ENCODE measurements at places on chromosomes 4 and X.

DNA sequence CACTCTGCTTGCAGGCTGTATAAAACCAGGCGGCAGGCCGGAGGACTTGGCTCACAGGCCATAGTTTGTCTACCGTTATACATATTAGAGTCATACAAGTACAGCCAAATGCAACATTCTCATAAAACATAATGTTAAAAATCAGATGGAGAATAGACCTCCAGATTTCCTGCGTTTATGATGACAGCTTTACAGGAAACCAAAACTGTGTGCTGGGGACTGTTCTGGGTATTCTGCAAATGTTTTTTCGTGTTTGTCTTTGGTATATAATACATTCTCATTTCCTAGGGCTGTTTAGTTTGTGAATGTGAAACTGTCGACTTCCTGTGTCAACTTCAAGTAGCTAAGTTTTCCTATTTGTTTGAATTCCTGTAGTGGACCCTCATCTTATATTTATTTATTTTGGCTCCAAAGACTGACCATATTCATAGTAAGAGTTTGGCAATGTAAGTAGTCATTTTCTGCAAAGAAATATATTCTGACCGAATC lies 79.5 kb upstream of the FAM9C start:
- no peak for DNase-seq

GRCh38 chr4:1239141-1239949 lies 9.6 kb downstream of the CTBP1 start:
- DNase-seq, result no peak

DNA sequence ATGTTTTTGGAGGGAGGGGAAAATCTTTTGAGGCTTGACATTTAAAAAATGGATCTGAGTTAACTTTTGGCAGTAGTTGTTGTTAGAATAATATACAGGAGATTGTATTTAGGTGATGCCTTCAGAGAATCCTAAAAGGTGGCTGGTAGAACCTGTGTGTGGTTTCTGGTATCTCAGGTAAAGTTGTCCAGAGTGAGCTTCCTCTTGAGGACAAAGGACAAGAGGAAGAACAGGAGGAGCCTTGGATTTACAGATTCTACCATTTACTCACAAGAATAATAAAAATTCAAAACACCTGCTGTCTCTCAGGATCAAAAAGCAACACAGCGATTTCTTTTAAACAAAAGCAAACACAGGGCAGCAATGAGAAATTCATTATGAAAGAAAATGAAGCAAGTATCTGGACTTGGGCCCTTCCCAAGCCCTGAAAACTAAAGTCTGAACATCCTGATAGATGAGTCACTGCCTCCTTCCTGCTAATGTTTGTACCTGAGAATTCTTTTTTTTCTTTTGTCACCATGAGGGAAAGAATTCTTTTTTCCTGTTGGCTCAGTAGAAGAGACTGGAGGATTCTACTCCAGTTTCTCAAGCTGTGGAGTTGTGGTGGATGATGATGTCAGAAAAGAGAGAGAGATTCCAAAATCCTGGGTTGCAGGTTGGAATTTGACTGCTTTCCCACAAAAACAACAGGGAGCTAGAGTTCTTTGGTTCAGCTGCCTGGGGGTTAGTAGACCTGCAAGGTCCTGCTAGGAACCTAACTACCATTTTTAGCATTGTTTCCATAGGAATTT lies 31.5 kb upstream of the RAPGEF2 start:
- no peak for DNase-seq

DNA sequence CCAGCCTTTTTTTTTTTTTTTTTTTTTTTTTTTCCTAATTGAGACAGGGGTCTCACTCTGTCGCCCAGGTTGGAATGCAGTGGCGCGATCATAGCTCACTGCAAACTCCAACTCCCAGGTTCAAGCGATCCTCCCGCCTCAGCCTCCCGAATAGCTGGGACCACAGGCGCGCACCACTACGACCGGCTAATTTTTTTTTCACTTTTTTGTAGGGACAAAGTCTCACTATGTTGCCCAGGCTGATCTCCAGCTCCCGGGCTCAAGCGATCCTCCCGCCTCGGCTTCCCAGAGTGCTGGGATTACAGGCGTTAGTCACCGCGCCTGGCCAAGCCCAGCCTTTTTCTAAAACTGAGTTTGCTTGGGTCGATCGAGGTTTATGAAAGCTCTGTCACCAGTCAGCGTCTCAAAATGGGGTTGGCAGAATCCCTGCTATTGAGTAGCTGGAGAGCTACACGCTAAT lies 1.3 kb upstream of the OTUD5 start:
- peak; percentile 60 for DNase-seq

GRCh38 chrX:110175696-110176095 lies 142.2 kb downstream of the AMMECR1 start:
- DNase-seq, result no peak

DNA sequence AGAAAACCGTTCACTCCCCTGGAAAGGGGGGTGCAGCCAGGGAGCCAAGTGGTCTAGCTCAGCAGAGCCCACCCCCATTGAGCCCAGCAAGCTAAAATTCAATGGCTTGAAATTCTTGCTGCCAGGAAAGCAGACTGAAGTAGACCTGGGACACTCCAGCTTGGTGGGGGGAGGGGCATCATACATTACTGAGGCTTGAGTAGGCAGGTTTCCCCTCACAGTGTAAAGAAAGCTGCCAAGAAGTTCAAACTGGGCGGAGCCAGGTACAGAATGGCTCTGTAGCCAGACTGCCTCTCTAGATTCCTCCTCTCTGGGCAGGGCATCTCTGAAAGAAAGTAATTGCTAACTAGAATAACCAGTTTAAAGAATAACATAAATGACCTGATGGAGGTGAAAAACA lies 372.3 kb upstream of the F9 start:
- no peak for DNase-seq

GRCh38 chr4:173935622-173936405 lies 347.7 kb downstream of the FBXO8 start:
- no peak for DNase-seq

DNA sequence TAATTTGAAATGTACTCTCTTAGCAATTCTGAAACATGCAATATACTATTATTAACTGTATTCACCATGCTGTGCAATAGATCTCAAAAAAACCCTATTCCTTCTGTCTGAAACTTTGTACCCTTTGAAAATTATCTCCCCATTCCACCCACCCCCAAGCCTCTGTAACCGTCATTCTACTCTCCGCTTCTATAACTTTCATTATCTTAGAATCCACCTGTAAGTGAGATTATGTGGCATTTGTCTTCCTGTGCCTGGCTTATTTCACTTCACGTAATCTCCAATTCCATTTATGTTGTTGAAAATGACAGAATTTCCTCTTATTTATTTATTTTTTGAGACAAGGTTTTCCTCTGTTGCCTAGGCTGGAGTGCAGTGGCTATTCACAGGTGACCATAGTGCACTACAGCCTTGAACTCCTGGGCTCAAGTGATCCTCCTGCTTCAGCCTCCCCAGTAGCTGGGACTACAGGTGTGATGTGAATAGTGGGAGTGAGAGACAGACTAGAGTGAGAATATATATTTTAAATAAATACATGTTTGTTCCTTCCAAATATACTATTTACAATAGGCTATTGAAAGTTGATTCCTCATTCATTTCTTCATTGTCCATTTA lies 30.5 kb downstream of the VSIG4 start:
- DNase-seq, result no peak

DNA sequence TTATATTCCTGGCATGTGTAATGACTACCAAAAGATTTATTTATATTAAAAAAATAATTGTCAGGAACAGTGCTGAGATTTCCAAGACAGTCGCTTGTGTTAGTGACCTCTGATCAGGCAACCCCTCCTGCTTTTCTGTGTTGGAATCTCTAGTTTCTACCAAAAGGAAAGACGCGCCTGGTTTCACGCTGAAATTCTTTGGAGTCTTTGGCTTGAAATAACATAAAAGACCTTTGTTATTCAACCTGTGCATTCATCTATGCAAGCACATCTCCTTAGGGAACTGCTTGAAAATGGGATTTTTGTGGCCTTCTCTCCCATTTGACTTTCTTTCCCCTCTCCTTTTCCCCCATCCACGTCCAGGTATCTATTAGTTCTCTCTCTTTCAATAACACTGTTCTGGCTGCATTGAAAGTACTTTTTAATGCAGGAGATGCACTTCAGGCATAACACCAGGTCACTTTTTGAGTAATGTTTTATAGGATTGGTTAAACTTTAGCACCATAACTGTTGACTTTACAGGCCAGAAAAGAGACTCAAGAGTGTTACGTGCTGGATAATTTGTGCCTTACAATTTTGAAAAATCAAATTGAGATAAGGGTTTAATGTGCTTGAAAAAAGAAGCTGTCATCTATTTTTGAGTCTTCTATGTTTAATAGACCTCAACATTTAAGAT lies 172.7 kb downstream of the GPAT3 start:
- DNase-seq, result no peak

DNA sequence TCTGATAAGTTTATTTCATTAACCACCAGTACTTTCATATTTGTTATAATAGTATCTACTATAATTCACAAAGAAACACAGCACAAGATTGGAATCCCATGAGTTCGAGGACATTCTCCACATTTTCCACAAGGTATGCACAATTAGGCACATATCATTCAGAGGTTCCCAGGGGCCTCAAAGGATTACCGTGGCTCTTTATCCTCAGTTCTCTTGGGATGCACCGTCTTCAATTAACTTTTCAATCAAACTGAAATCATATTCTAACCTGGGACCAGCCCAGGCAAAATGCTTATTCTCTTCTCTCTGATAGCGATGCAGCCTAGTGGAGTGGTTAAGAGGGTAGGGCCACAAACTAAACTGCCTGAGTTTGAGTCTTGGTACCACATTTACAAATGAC lies 242.6 kb upstream of the RASGEF1B start:
- no peak for DNase-seq

DNA sequence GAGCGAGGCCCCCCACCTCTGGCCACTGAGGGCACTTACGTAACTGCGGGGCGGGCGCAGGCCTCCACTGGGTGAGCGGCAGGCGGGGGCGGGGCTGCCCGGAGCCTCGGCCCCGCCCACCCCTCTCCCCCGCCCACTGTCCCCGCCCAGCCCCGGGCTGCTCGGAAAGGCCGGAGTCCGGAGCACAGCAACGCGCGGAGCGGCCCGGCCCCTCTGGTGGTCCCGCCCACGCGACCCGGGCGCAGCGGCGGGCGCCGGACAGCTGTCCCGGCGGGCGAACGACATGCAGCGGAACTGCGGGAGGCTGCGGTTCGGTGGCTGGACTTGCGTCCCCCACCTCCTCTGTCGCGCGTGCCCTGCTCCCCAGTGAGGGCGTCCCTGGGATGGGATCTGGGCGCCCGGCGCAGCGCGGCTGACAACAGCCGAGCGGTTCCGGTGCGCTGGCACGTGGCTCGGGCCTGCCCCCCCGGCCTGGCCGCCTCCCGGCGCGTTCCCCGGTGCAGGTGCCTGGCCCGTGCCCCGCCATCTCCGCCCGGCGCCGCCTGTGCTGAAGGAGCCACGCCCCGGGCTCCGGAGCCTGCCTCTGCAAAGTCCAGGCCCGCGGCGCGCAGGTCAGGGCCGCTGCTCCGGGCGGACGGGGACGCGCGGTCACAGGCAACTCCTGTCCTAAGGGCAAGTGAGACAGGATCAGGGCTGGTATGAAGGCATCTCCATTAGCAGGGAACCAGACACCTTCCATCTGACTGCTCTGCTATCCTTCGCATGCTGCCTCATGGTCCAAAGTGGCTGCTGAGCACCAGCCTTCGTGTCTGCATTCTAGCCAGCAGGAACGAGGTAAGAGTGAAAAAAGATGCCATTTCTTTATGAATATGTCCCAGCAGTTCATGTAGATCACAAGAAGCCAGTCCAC lies 21.8 kb upstream of the JAKMIP1 start:
- DNase-seq, result peak; percentile 55

DNA sequence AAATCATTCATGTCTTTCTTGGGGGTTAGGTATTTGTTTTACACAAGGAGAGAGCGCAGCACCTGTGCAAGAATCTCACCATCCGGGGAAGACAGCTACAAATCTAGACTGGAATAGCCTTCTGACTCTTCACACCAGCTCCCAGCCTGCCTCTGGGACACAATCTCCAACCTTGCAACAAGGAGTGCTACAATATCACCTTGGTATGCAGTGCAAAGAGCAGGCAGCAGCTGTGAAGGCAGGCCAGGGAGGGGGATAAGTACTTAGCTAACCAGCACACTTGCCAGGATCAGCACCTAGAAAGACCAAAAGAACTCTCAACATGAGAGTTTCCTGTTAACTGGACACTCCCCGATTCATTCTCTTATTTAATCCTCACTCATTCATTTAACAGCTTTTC lies 235.3 kb downstream of the AR start:
- no peak for DNase-seq

GRCh38 chr4:79181190-79181589 lies 144.7 kb downstream of the NAA11 start:
- DNase-seq, result no peak

GRCh38 chr4:112270640-112271421 lies 14.9 kb downstream of the TIFA start:
- DNase-seq, result no peak

DNA sequence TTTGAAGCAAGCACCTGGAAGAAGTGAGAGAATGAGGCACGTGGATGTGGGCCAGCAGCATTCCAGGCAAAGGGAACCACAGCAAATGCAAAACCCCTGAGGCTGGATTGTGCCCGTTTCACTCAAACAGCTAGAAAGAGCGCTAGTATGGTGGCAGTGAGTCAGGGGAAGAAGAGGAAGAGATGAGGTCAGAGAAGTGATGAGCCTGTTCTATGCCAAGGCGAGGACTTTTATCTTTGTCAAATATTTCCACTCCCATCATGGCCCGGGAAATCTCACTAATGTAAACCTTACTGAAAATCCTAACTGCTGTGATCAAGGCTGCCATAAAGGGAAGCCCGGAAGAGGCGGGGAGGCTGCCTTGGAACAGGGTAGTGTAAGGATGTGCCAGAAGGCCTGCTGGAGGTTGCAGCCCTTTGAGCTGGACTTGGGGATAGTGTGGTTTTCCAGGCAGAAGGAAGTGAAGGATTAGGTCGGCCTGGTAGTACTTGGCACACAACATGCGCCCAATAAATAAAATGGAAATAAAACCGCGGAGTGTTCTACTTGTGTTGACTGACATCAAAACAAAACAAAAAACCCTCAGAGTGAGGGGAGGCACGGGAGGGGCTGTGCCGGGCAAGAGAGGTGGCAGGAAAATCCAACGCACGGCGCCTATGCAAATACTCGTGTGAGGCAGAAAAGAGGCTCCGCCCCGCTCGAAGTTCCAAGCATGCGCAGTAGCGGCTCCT lies 1.2 kb upstream of the CDK16 start:
- no peak for DNase-seq

DNA sequence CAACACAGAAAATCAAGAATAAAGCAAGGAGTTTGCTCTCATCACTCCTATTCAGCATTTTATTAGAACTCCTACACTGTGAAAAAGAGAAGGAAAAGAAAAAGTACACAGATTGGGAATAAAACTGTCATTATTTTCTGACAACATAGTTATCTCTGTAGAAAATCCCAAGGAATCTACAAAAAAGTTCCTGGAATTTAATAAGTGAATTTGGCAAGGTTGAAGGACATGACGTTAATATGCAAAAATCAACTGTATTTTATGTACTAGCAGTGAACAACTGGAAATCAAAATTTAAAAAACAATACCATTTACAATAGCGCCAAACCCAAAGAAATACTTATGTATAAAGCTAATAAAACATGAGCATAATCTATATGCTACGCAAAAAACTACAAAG lies 26.3 kb downstream of the CHIC2 start:
- DNase-seq, result no peak

- DNase-seq, result no peak
Observed at GRCh38 chr4:147704846-147705245, 20.9 kb upstream of the PRMT9 start.

GRCh38 chr4:6591313-6591712 lies 16.3 kb downstream of the MAN2B2 start:
- no peak for DNase-seq

- DNase-seq, result no peak
Observed at GRCh38 chr4:82745173-82745842, 53.3 kb downstream of the SCD5 start.
